KG1 (cell line): ENCODE measurements at places on chromosomes 4 and X.

GRCh38 chr4:102441978-102442911 is 58.9 kb upstream of the NFKB1 start:
- no peak for DNase-seq

GRCh38 chr4:3473996-3474765 is 11.1 kb downstream of the DOK7 start:
- DNase-seq = no peak

DNA sequence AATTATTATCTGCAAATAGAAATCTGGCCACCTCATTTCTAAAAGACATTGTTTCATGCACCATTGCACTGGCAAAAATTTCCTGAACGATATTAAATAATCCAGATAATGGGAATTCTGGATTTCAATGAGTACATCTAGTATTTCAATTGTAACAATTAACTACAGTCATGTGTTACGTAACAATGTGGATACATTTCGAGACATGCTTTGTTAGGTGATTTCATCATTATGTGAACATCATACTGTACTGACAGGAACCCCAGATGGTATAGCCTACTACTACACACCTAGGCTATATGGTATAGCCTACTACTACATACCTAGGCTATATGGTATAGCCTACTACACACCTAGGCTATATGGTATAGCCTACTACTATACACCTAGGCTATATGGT is 14.8 kb downstream of the LAMTOR3 start:
- DNase-seq = no peak

DNA sequence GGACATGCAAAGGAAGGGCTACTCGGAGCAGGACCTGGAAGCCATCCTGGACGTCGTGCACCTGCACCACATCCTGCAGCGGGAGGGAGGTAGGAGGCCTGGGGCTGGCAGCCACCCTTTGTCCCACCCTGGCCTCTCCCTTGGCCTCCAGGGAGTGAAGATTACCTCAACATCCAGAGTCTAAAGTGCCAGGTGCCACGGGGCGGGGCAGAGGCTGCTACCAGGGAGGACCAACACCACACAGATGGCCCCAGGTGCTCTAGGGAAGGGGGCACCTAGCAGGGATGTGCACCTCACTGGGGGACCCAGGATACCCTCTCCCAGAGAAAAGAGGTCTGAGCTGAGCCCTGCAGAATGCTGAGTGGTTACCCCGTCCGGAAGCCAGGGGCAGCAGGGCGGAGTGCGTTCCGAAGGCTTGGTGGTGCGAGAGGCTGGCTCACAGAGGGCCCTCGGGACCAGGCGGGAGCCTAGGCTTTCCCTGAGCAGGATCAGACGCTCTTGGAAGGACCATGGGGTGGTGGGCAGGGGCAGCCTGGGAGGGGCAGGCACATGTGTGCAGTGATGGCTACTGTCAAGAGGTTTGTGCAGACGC is 16.1 kb downstream of the ABCD1 start:
- DNase-seq = no peak

DNA sequence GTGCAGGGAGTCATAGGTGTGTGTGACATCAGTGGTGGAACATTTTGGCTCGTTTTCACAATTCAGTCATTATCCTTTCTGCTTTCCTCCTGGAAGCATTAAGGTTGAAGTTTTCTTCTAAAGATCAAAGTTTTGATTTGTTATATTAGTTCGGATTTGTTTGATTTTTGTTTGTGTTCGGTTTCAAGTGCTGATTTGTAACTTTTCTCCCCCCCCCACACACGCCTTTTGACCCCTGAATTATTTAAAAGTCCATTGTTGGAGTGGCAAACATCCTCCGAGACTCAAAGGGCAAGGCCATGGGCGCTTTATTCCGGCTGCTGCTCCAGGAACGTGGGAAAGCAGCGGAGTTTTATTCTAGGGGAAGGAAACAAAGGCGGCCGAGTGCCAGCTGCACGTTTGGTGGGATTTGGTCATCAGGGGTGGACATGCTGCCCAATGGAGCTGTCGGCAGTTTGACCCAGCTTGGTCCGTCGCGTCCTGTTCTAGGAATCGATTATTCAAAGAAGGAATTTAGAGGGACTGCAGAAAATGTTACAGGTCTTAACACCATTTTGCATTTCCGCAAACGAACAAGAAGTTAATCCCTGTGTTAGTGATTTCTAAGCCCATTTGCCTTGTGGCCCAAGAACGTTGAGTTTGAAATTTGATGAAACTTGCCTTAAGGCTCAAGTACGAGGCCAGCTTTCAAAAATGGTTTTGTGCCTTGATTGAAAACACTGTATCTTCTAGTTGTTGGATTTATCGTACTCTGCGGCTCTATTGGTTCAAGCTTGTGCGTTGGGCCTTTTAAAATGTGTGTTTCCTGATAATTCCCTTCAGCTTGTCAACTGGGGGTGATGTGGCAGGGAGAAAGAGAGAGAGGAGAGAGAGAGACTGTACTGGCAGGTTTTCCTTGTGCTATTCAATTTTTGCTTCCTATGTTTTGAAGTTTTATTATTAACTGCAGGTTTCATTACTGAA is 565 bp upstream of the ZNF41 start:
- peak; percentile 6 for DNase-seq

GRCh38 chrX:8364369-8365141 is 100.1 kb upstream of the VCX3B start:
- DNase-seq = no peak

DNA sequence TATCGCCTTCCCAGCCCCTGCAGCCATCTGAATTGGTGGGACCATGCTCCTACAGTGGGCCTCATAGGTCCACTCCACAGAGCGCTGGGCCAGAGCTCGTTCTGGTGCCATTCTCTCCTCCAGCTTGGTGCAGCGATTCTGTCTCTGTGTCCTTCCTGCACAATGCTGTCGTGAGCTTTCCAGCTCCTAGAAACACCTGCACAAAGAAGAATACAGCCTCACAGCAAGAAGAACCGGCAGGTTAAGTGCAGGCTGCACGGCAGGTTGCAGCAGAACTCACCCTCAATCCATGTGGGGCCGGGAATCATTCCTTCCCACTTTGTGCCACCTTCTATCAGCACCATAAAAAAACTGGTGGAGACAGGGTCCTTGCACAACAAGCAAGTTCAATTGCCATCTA is 101.2 kb upstream of the ENPP6 start:
- no peak for DNase-seq

DNA sequence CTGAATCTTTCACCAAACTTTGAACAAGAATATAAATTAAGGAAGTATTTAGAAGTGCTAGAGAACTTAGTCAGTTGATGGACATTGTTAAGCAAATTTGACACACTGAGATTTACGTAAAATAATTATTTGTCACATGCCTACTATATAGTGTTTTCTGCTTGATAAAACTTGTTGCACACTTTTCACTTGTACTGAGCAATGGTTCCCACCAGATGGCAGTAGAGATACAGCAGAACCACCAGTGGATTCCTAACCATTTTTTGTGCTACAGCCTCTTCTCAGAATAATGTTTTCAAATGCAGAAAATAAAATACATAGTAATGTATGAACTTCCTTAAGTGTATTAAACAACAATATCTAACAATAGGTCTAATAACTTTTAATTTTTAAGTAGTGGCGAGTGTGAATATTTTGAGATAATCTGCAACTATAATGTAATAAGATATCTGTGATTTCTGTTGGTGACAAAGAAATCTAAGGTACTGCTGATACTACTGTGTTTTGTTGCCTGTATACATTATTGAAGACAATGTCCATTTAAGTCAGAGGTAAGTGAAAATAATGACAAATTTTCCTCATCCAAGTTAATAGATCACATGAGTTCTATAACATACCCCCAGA is 81.2 kb downstream of the APOOL start:
- DNase-seq = no peak

GRCh38 chr4:189265515-189265914 is 675.2 kb upstream of the FRG1 start:
- DNase-seq = no peak

- no peak for DNase-seq
Measured at GRCh38 chr4:86117705-86118302, 242.0 kb downstream of the MAPK10 start.

GRCh38 chrX:134115270-134115669 is 121.7 kb upstream of the CCDC160 start:
- no peak for DNase-seq

GRCh38 chr4:169963998-169964397 is 62.2 kb downstream of the MFAP3L start:
- DNase-seq = no peak

DNA sequence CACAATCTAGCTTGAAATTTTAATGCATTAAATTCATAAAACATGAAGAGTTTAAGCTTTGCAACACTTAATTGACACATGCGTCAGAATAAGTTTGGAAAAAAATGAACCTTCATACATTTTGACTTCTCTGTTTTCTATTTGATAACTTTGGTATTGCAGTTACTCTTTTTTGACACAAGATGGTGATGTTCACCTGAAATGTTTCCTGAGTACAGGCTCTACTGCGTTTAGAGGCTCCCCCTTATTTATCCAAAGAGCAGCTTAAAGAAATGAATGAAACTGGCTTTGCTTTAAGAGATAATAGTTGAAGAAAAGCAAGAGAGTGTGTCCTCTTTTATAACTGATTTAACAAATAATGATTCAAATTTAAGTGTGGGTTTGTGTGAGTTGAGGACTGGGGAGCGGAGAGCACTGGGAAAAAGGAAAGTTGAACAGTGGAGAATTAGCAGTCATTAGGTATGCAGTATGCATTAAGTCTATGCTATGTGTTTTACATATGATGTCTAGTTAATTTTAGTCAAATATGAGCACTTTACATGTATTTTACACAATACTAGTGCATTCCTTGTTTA is 180.6 kb upstream of the NUDT6 start:
- no peak for DNase-seq
